Testis (tissue), 5 donors: ENCODE measurements at places on chromosomes 5 and 9.

DNA sequence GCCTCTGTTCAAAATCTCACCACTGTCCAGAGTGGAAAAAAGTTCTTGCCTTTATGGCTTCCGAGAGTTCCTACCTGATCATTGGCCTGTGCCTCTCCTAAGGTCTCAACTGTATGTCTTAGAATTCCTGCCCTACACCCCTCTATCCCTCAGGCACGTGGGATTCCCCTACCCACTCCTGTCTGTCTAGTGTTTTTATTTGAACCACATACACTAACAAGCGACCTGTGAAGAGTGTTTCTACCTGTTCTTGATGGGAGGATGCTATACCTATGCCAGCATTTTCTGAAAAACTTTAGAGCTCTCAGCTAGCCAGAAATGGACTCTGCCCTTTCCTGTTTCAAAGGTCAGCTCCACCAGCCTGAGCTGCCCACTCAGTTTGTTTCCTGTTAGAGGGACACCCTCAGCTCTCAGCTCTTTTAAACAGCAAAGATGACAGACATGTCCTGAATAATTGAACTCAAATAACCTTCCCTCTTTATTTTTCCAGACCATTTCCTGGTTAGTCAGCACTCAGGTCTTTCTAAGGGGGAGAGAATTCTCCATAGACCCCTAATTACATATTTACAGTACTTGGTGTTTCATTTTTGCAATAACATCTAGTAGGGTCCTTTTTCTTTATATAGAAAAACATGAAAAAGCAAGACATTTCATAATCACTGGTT lies 214.8 kb downstream of the AOPEP start:
- H3K4me3 ChIP-seq: no peak overlapping the region
- H3K27me3 ChIP-seq: no peaks in the 10 kb centered on the region
- peaks cover 8% of the 10 kb centered on the region for H3K4me1 ChIP-seq
- H3K27ac ChIP-seq: no peak overlapping the region

DNA sequence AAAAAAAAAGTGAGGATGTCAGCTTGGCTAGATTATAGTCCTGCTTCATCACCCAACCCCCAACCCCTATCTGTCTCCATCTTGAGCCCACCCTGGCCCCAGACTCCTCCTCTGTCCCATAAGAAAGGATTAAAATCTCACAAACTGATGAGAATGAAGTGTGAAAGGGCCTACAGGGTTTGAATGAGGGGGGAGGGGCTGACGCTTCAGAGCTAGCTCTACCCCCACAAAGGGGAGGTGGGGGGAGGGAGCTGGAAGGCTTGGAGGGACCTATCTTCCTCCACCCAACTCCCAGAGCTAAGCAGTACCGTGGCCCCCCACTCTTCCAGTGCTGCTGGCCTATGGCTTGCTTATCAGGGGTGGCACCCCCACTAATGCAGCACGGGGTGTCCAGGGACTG lies 43.7 kb upstream of the HAND1 start:
- no peak overlapping the region for H3K27ac ChIP-seq
- H3K27me3 ChIP-seq: no peaks in the 10 kb centered on the region
- no peak for DNase-seq

DNA sequence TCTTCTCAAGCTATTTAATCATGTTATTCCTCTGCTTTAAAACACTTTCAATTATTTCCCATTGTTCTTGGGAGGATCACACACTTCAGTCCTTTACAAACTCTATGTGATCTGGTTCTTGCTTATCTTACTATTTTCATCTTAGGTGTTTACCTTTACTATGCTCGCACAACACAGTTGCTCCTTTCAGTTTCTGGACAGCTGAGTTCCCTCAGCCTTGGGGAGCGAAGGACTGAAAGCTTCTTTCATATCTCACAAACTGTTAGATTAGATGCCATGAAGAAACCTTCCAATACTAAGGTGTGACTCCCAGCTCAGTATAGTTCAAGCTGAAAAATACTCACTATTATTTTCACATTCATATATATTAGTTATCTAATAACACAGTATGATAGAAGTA lies 117.9 kb downstream of the CDC42SE2 start:
- H3K36me3 ChIP-seq: no peaks in the 10 kb centered on the region
- no peak overlapping the region for H3K4me3 ChIP-seq
- DNase-seq: no peak
- peaks cover 13% of the 10 kb centered on the region for H3K4me1 ChIP-seq

- H3K36me3 ChIP-seq: no peaks in the 10 kb centered on the region
- no peaks in the 10 kb centered on the region for H3K4me1 ChIP-seq
- no peak overlapping the region for H3K4me3 ChIP-seq
- H3K27ac ChIP-seq: no peak overlapping the region
Measured at GRCh38 chr5:157160001-157160400, 6.1 kb downstream of the GARIN3 start.

DNA sequence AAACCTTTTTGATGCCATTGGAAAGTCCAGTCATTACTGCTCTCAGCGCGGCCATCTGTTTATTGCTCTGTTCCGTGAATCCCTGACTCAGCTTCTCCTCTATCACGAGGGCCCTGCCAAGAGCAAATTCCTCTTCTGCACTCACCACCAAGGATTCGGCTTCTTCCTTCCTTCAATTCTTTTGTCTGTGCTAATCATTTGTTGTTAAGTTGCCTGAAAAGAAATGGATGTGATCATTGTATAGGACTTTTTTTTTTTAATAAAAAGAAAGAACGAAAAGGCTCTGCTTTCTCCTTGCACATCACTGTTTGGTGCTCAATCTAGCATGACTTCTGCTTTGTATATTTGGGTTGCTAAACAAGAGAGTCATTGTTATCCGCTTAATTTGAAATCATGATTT lies 128.7 kb upstream of the PIK3R1 start:
- no peaks in the 10 kb centered on the region for H3K27me3 ChIP-seq
- peak; percentile 66 for DNase-seq
- H3K36me3 ChIP-seq: no peaks in the 10 kb centered on the region
- peaks cover 20% of the 10 kb centered on the region for H3K4me1 ChIP-seq
- peak overlapping the region; percentile 64 for H3K27ac ChIP-seq

DNA sequence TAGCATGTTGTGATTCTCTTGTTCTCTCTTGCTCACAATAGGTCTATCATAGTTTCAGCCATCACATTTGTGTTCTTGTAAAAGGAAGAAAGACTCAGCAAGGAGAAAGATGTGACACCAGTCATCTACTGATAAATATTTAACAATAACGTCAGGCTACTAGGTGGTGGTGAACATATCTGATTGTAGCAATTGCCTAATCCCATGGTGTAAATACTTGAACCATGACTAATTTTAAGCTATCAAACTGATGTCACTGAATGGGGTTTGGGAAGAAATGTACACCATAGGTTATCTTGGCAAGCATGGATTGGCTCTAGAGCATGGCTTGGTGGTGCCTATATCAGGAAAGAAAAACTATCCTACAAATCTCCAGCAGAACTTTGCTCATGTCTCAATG lies 16.6 kb downstream of the DMRTA1 start:
- H3K27me3 ChIP-seq: no peaks in the 10 kb centered on the region
- H3K36me3 ChIP-seq: no peaks in the 10 kb centered on the region
- DNase-seq: no peak
- no peak overlapping the region for H3K4me3 ChIP-seq

GRCh38 chr9:116269250-116269649 lies 115.7 kb downstream of the PAPPA start:
- no peak for DNase-seq
- peaks cover 3% of the 10 kb centered on the region for H3K4me1 ChIP-seq
- no peaks in the 10 kb centered on the region for H3K27me3 ChIP-seq
- no peak overlapping the region for H3K27ac ChIP-seq
- no peak overlapping the region for H3K4me3 ChIP-seq
- H3K36me3 ChIP-seq: no peaks in the 10 kb centered on the region

- peak overlapping the region; percentile 71 for H3K4me3 ChIP-seq
- no peaks in the 10 kb centered on the region for H3K4me1 ChIP-seq
- peak; percentile 88 for DNase-seq
- no peaks in the 10 kb centered on the region for H3K36me3 ChIP-seq
- H3K27me3 ChIP-seq: no peaks in the 10 kb centered on the region
Measured at GRCh38 chr9:21395778-21396717, 10.8 kb upstream of the IFNA2 start.

- no peaks in the 10 kb centered on the region for H3K36me3 ChIP-seq
- H3K27me3 ChIP-seq: no peaks in the 10 kb centered on the region
- peaks cover 15% of the 10 kb centered on the region for H3K4me1 ChIP-seq
- peak overlapping the region; percentile 67 for H3K4me3 ChIP-seq
Measured at GRCh38 chr9:114155995-114156656, 789 bp downstream of the COL27A1 start.

DNA sequence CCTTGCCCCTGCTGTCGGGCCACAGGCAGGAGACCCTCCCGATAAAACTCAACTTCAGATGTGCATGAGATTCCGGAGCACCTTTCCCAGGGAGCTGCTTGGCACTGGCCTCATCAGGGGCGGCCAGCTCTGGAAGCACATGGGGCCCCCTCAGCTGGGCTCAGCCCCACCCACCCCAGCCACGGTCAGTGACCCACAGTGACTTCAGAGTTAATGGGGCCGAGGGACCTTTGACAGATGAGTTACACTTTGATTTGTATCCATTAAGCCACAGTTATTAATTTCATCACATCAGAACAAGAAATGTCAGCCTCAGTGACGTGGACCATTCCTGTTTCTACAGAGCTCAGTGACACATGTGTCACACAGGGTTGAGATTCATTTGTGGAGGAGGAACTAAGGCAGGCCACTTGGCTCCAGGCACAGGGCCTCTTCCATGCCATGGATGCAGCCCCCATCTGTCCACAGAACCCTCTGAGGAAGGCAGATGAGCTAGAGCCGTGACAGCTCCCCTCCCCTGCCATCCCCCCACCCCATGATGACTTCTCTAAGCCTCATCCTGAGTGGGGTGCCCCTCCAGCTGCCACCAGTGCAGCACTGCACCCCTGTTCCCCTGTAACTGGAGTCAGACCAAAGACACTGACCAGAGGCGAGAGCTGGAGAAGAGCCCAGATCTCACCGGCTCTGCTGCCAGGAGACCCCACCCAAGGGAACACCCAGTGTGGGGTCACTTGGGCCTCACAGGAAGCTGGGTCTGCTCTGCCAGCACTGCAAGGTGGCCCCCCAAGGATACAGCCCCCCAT lies 69.4 kb upstream of the ADAMTS2 start:
- no peaks in the 10 kb centered on the region for H3K4me1 ChIP-seq
- no peak overlapping the region for H3K4me3 ChIP-seq
- H3K36me3 ChIP-seq: no peaks in the 10 kb centered on the region
- H3K27me3 ChIP-seq: no peaks in the 10 kb centered on the region
- H3K27ac ChIP-seq: no peak overlapping the region

DNA sequence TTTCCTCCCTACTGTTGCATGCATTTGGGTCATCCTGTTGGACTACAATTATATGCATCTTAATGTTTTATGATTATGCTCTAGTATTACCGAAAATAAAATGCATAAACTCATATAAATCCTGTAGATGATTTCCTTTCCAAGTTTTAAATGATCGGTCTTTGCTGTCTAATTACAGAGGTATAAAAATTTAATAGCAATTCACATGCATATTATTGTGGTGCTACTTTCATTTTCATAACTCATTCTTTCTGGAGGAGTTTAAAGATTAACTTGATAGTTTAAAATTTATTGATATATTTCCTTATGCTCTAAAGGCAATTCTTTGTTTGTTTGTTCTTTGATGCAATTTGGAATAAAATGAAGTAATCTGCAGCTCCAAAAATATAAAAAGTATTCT lies 1475.1 kb downstream of the MAT2B start:
- no peaks in the 10 kb centered on the region for H3K36me3 ChIP-seq
- H3K4me1 ChIP-seq: no peaks in the 10 kb centered on the region
- H3K27ac ChIP-seq: no peak overlapping the region
- no peak for DNase-seq
- no peaks in the 10 kb centered on the region for H3K27me3 ChIP-seq
- H3K4me3 ChIP-seq: no peak overlapping the region

DNA sequence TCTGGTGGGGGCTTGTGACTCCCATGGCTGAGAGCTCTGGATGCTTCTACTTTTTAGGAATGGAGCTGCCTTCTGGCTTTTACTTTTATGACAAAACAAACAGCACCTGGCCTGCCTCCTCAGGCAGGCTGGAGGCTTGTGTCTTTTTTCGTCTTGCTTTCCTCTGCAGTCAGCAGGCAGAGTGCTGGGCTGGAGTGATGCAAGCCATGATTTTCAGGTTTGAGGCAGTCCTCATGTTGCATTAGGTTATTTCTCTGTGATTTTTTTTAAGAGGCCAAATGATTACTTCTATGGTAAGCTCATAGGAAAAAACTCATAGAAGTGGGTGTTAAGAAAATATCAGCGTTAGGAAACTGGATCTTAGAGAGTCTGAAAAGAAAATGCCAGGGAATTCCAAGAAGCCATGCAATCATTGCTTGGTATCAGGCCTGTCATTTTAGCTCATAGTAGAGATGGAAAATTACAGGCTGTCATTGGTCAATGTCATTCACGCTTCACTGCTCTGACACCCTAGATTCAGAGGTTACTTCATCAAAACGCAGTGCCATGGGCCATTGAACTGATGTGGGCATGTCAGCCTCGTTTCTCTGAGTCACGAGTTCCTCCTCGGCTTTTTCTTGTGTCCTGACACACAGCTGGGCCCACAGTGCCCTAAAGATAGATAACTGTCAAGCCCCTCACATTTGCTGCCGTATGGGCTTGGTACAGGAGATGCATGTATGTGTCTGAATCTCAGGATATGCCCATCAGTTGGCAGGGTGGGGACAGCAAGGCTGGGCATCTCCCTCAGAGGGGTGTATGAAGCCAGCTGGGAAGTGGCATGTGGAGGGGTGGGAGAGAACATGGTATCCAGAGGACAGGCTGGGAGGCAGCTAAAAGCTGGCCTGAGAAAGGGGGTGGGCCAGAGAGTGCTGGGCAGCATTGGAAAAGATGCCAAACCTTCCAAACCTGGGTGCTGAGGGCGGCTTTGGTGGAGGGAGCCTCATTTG lies 151.8 kb downstream of the HSPA4 start:
- no peak overlapping the region for H3K27ac ChIP-seq
- no peaks in the 10 kb centered on the region for H3K36me3 ChIP-seq
- no peaks in the 10 kb centered on the region for H3K4me1 ChIP-seq
- H3K4me3 ChIP-seq: no peak overlapping the region

- no peak for DNase-seq
- H3K4me3 ChIP-seq: no peak overlapping the region
- H3K36me3 ChIP-seq: no peaks in the 10 kb centered on the region
Measured at GRCh38 chr5:31452314-31452713, 79.6 kb downstream of the DROSHA start.

DNA sequence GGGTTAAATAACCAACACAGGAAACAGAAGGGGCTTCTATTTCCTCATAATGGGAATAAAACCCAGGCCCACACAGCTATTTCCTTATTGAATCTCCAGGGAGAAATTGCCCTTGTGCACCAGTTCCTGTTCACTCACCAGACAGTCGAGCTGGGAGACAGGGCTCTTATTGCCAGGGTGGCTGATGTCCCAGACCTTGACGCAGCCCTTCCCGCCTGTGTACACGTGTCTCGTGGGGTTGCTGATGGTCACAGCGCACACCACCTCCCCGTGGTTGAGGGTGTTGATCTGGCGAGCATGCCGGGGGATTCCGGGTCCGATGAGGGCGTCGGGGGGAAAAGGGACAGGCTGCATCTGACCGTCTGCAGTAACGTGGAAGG lies 96.5 kb downstream of the TLE1 start:
- no peaks in the 10 kb centered on the region for H3K36me3 ChIP-seq
- no peaks in the 10 kb centered on the region for H3K27me3 ChIP-seq
- peak; percentile 42 for DNase-seq
- H3K4me1 ChIP-seq: peaks cover 21% of the 10 kb centered on the region

- H3K4me3 ChIP-seq: no peak overlapping the region
- H3K4me1 ChIP-seq: no peaks in the 10 kb centered on the region
- no peaks in the 10 kb centered on the region for H3K36me3 ChIP-seq
- DNase-seq: no peak
- no peaks in the 10 kb centered on the region for H3K27me3 ChIP-seq
Measured at GRCh38 chr9:107161338-107161737, 121.7 kb upstream of the RAD23B start.
